ENCODE measurements at places on chromosomes 3 and 15.

DNA sequence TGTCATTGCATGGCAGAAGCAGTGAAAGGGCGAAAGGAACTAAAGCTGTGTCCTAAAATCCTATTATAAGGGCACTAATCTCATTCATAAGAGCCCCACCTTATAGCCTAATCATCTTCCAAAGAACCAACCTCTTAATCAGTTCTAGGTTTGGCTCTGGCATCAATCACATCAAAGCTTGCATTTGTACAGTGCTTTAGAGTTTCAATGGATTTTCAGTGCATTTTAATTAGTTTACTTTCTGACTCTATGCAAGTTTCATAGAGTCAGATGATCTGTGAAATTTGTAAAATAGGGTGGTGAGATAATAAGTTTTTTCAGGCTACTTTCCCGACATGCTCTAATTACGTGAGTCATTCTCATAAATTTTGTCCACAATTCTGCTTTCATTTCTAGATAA lies 341.1 kb downstream of the DIPK2A start:
- no peak for DNase-seq

DNA sequence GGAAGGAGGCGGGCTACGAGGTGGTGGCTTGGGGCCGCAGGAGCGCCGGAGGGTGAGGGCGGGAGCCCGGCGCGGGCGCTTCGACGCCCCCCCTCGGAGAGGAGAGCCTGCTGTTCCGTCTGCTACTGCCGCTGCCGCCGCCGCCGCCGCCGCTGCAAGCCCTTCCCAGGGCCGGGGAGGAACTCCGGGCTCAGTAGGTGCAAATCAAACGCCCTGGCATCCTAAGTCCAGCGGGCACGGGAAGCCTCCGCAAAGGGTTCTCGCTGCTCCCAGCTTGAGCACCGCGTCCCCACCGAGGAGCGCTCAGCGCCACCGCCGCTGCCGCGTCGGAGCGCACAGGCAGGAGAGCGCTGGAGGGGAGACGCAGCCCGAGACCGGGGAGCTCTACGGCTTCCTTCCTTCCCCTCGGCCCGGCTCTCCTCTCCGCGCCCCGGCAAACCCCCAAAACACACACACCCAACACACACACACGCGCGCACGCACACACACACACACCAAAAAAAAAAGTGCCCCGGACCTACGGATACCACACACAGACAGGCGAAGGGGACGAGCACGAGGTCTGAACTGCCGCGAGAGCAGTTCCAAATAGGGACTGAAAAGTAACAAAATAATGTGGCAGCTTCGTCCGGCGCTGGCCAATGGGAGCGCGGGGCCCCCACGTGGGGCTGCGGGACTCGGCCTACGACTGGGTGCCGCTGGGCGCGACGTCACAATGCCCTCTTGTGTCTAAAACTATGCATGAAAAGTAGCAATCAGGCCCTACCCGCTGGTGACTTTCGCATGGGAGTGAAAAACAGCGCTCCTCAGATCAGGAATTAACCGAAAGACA lies at the start of gene TLE3:
Gene TLE3 (minus strand): TSS at position 597 of the 832 bp plus-strand sequence. CDS start 1,119 bp downstream, outside the sequence.
- DNase-seq = peak; percentile 97

DNA sequence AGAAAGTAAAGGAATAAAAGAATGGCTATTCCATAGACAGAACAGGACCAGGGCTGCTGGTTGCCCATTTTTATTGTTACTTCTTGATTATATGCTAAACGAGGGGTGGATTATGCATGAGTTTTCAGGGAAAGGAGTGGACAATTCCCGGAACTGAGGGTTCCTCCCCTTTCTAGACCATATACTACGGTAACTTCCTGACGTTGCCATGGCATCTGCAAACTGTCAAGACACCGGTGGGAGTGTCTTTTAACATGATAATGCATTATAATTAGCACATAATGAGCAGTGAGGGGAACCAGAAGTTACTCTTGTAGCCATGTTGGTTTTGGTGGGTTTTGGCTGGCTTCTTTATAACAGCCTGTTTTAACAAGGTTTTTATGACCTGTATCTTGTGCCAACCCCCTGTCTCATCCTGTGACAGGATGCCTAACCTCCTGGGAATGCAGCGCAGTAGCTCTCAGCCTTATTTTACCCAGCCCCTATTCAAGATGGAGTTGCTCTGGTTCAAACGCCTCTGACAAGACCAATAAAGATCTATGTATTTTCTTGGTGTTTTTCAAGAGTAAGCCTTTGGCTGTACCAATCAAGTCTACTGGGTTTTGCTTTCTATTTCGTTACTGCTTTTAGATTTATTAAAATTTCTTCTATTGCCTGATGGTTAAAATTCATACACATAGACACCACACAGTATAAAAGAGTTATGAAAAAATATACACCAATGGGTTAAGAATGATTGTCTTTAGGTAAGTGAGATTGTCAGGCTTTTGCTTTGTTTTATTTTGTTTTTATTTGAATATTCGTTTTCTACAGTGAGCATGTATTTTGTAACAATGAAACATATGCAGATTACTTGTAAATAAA lies 37.4 kb upstream of the CTDSPL start:
- no peak for DNase-seq

DNA sequence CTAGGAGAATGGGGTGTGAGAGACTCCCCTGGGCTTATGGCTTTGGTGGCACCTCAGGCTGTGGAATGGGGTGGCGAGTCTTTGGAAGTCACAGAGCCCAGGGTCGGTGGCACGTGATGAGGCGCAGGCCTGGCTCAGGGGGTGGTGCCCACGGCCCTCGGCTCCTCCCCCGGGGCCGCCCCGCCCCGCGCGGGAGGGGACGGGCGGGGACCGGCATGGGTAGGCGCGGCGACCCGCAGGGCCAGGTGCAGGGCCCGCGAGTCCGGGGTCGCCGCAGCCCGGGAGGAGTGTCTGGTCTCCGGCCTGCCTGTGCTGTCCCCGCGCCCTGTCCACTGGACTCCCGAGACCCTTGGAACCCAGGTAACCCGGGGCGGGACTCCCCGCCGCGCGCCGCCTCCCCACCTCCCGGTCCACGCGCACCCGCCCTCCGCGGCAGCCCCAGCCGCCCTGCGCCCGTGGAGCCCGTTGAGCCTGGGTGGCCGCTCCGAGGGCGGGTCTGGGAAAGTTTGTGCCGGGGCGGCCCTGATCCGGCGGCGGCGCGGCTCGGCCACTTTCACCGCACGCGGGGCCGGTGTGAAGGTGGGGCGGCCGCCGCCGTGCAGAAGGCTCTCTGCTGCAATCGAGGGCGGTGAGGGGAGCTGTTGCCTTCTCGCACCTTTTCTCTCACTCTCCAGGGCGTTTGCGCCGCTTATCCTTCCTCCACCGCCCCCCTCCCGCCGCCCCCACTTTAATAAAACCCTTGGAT lies at the start of gene PAQR5:
Gene PAQR5 (plus strand): TSS at position 216 of the 745 bp plus-strand sequence. CDS start 61,169 bp downstream, outside the sequence.
- peak; percentile 40 for DNase-seq

DNA sequence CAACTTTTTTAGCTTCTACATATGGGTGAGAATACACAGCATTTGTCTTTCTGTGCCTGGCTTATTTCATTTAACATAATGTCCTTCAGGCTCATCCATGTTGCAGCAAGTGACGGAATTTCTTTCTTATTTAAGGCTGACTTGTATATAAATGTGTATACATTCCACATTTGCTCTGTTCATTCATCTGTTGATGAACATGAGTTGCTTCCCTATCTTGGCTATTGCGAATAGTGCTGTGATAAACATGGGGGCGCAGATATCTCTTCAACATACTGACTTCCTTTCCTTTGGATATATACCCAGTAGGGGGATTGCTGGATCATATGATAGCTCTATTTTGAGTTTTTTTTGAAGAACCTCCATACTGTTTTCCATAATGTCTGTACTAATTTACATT lies 332.5 kb downstream of the CACNA2D3 start:
- DNase-seq = no peak

- no peak for DNase-seq
These were observed 62.6 kb downstream of the BTD start for GRCh38 chr3:15664144-15664543.

- no peak for DNase-seq
These were observed 21.1 kb upstream of the SKOR1 start for GRCh38 chr15:67803996-67804843.

DNA sequence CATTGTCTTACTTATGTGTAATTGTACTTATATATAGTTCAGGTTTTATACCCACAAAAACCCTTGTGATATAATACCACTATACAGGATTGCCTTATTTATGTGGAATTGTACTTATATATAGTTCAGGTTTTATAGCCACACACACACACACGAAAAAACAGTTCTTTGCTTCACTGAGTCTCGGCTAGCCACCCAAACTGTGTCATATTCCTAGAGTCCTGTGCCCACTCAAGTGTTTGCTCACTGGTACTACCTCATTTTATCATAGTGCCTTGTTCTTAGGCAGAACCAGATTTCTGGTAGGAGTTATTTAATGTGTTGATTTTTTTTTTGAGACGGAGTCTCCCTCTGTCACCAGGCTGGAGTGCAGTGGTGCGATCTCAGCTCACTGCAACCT lies 12.5 kb downstream of the RASA2 start:
- DNase-seq = no peak

- DNase-seq = no peak
These were observed 75.0 kb upstream of the VEPH1 start for GRCh38 chr3:157578181-157578580.

- no peak for DNase-seq
These were observed 6.9 kb upstream of the CFAP20DC start for GRCh38 chr3:59056706-59057105.

GRCh38 chr3:155244699-155245098 lies 48.8 kb downstream of the STRIT1 start:
- no peak for DNase-seq

- no peak for DNase-seq
These were observed 12.0 kb downstream of the CGGBP1 start for GRCh38 chr3:88046766-88047165.

DNA sequence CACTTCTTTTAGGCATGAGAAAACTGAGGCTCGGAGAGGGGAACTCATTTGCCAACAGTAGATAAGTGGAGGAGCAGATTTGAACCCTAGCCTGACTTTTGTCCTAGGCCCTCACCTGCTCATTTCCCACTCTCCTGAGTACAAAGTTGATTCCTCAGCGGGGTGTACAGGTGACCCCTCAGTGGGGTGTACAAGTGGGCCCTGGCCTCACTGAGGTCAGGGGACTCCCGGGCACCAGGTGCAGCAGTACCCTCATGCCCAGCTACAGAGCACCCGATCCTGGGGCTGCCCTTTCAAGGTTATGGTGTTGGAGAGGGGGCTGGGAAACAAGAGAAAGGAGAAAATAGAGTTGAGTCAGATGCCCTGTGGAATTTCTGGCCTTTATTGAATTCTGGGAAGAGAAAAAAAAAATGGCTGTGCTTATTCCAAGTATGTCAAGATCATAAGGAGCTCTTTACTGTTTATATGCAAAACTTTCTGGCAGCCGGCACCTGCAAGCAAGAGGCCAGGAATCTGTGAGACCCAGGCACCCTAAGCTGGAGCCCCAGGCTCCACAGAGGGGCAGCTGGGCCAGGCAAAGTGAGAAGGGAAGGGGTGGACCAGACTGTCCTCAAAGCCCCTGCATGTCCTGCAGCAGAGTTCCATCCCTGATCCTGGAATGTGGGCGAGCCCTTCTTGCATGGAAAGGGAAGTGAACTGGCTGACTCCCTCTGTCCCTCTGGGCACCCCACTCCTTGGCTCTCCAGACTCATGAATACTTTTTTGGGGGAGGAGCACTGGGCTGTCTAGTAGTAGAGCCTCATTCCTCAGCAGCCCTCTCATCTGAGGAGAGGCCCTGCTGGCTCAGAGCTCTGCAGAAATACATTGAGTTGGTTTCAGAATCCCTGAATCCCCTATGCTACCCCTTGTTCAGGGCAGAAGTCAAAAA lies 43.1 kb downstream of the AMOTL2 start:
- no peak for DNase-seq

DNA sequence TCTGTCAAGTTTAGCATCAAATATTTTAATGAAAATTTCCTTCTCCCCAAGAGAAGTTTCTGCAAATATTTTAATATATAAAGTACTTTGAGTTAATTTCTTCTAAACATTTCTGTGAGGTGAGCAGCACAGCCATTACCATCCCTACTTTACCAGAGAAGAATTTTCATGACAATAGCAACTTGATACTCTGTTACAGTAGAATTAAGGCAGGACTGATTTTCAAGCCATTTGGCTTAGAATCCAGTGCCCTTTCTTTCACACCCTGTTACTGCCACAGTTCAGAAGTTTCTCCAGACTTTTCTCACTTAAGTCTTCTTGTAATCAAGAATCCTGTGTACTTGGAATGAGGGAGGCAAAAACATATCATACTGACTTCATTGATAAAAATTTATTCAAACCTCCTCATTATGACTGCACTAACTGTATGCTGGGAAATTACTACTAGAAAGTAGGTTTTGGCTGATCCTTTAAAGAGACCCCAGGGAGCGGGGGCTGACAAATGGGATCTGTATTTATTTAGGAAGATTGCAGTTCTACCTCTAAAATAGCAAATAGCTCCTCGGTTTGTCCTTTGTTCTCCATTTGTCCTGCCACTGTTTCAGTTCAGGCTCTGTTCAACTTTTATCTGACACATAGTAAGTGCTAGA lies 557.0 kb upstream of the SGO1 start:
- no peak for DNase-seq

- no peak for DNase-seq
These were observed 726.8 kb downstream of the NAALADL2 start for GRCh38 chr3:175585898-175586297.

Data from activated T-cell treated with anti-CD3 and anti-CD28 coated beads, Interleukin-2, amount 50 U/mL, for 48 hours (primary cell).